ENCODE measurements at places on chromosomes 11 and 22.
A peak's percentile ranks its signal among the peaks of the same experiment; 100 is the strongest.

- no peak for DNase-seq
Observed at GRCh38 chr11:114130629-114131277, 71.2 kb downstream of the ZBTB16 start.

- no peak for DNase-seq
Observed at GRCh38 chr11:3622521-3622920, 19.3 kb downstream of the ART5 start.

GRCh38 chr11:122998727-122999366 is 17.2 kb upstream of the BSX start:
- DNase-seq = no peak

- no peak for DNase-seq
Observed at GRCh38 chr11:48044577-48044976, 64.2 kb downstream of the PTPRJ start.

- no peak for DNase-seq
Observed at GRCh38 chr11:128522943-128523518, 64.3 kb downstream of the ETS1 start.

DNA sequence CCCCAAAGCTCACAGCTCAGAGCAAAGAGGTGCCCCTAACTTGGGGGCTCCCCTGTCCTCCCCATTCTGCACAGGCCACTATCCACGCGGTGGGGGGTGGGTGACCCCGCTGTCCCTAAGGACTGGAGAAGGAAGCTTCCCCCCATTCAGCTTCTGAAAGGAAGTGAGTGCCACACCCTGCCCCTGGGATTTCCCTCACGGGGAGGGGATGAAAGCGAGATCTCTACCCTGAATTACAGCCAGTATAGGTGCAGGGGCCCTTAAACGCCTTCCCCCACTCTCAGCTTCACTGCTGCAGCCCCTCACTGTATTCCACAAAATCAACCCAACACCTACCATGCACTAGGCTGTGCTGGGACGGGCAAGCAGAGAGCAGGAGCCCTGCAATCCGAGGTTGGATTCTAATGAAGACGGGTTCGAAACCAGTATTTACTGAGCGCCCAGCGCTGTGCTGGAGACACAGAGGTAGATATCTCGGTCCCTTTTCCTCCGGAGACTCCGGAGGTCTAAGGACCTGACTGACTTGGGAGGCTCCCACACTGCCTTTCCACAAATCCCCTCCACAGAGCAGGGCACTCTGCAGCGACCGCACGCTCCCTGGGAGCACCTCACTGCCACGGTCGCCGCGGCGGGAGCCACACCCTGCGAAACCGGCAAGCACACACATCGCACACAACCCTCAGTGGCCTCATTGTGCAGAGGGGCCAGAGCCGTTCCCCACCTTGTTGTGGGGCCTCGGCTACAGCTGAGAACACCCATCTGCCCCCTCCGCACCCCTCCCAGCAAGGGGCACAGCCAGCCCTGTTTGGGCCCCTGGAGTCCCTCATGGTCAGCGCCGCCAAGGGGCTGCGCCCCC is 1.8 kb downstream of the AHNAK start:
- DNase-seq = peak; percentile 46

DNA sequence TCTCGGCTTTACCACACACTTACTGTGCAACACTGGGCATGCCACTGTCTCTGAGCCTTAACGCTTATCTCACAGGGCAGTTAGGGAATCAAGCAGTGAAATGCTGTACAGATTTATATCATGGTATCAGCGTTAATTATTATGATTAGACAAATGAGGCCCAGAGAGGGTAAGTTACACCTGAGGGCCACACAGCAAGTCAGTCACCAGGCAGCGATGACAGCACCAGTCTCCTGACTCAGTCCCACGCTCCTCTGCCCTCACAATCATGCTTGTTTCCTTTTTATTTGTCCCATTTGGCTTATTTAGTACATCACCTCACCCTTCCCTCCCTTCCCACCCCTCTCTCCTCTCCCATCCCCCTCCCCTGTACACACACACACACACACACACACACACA is 12.2 kb downstream of the CHRDL2 start:
- DNase-seq = no peak

DNA sequence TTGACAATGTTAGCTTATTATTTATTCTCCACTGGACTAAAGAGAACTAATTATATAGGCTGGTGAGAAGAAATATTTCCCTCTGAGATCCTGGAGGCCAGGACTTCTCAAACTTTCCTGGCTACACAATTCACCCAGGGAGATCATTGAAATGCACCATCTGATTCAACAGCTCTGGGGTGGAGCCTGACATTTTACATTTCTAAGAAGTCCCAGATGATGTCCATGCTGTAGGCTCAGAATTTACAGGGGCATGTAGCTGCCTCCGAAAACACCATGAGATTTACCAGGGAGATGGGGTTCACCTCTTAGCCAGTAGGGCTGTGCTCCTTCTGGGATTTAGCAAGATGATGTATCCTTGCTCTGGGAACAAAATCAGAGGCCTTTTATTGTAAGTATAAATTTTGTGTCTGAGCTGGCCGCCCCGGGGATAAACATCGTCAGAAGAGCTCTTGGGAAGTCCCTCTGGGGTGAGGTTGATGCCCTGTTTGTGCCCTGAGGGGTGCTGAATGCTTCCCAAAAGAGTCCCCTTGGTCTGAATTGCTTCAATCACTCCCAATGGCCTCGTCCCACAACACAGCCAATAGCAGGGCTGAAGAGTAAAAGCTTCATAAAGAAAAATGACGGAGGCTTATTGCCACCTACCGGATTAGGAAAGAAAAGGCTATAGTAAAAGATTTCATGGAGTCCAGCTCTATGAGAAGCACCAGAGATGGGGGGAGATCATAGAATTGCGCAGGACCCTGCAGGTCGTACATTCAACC is 33.4 kb upstream of the API5 start:
- DNase-seq = peak; percentile 42

DNA sequence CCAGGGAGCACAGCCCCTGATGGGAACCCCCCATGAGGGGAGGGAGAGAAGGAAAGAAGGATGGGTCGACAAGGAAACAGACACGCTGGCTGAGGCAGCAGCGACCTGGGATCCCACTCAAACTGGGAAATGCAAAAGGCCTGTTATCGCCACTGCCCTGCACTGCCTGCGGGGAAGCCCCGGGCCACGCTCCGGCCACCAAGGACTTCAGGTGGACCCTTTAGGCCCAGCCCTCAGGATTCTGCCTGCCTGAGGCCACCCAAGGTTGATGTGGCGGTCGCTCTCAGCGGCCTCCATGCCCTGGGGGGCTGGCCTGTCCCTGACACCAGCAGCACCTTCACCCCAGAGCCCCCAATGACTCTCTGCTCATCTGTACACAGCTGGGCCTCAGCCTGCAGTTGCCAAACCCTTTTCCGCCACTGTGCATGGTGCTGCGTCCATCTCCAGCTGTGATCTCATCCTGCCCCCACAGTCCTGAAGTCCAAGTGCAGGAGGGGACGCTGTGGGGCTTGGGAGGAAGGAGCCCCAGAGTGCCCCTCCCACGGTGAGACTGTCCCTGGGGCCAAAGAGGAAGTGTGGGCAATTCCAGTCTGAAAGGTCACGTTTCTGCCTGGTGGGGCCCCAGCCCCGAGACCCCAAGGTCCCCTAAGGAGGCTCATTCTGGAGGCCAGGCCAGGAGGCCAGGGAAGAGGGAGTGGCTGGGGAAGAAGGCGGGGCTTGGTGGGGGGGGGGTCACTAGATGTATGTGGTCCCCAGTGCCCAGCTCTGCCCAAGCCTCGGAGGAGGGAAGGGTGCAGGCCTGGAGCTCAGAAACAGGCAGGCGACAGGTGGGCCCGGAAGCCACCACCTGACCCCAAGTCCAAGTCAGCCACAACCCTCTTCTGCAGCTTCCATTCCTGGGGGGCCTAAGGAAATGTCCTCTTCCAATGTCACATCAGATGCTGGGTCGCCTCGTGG is 31.6 kb downstream of the OSBPL5 start:
- DNase-seq = no peak

DNA sequence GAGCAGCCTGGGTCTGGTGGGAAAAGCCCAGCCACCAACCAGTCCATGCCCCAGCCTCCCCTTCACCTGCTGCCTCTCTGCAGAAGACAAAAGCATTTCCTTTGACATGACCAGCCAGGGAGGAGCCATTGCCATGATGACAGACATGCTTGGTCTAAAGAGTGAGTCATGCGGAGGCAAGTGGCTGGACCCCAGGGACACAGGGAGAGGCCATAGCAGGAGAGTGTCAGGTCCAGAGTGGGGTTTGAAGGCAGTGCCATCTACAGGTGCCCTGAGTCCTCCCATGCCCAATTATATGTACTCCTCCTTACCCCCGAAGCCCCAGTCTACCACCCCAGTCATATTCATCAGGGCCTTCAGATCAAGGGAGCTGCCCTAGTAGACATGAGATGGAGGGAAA is 67.4 kb downstream of the SCN3B start:
- DNase-seq = peak; percentile 45

- DNase-seq = peak; percentile 67
Observed at GRCh38 chr22:36443198-36443770, 38.2 kb downstream of the TXN2 start.

DNA sequence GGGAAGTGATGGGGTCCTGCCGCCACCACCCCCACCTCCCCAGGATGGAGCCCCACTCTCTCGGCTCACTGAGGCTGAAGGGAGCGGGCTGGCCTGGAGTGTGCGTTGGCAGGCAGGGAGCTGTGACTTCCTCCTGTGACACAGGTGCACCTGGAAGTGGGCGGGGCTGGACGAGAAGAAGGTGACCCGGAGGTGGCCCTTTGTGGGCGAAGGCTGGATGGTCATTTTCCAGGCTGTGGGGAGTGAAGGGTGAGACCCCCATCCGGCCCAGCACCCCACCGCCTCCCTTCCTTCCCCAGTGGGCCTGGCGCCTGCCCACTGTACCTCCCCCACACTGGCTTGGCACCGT is 15.3 kb downstream of the IL17REL start:
- DNase-seq = no peak

GRCh38 chr11:94876645-94877442 is 96.5 kb downstream of the CWC15 start:
- DNase-seq = peak; percentile 96

DNA sequence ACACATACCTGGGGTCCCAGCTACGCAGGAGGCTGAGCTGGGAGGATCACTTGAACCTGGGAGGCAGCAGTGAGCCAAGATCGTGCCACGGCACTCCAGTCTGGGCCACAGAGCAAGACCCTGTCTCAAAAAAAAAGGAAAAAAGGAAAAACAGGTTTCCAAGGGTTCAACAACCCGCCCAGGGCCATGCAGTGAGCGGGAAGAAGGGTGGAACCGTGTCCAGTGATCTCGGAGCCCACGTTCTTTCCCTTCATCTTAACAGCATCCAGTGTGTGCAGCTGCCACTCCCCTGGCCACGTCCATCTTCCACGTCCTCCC is 14.9 kb upstream of the LRP5 start:
- DNase-seq = no peak

- no peak for DNase-seq
Observed at GRCh38 chr22:42720263-42721044, at the start of gene A4GALT. A4GALT (minus strand) TSS chr22:42720870; CDS start chr22:42693951, 26,919 bp downstream.

DNA sequence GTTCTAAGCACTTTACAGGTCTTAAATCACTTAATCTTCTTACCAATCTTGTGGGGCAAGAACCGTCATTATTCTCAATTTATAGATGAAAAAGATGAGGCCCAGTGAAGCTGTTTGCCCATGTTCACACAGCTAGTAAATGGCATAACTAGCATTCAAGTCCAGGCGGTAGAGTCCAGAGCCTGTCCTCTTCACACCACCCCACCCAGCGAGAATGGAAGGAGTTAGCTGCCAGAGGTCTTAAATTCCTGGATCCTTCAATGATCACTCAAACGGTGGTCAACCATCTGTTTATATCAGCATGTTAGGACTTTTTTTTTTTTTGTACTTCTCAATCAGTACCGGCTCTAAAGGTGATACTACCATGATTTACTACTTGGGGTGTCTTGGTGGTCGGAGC is 43.3 kb downstream of the PARVA start:
- DNase-seq = no peak

- peak; percentile 75 for DNase-seq
Observed at GRCh38 chr11:125128450-125128849, 17.0 kb upstream of the TMEM218 start.

- DNase-seq = no peak
Observed at GRCh38 chr22:44731357-44731970, 20.9 kb upstream of the ARHGAP8 start.
